G401 (cell line): ENCODE measurements at places on chromosomes 7 and 10.

DNA sequence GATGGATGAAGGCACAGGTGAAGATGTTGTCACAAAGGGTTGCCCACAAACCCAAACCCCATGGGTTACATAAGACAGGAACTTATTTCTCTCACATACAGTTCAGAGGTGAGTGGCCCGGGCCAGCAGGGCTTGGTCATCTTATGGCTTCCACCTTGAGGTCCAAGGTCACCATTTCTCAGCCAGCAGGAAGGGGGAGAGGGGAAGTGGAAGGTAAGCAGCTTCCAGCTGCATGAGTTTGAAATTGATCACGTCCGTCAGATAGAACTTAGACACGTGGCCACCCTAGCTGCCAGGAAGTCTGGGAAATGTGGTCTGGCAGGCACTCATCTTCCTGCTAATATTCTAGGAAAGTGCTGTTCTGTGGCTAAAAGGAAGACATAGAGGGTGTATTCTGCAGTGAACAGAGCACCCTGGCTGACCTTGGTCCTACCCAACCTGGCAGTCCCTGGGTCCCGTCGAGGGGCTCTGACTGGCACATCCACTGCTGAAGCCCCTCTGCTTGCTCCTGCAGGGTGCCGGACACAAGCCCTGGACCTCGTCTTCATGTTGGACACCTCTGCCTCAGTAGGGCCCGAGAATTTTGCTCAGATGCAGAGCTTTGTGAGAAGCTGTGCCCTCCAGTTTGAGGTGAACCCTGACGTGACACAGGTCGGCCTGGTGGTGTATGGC is 49.5 kb downstream of the VWA2 start:
- no peak for DNase-seq

- DNase-seq: no peak
Measured at GRCh38 chr10:13453896-13454295, 74.9 kb downstream of the BEND7 start.

DNA sequence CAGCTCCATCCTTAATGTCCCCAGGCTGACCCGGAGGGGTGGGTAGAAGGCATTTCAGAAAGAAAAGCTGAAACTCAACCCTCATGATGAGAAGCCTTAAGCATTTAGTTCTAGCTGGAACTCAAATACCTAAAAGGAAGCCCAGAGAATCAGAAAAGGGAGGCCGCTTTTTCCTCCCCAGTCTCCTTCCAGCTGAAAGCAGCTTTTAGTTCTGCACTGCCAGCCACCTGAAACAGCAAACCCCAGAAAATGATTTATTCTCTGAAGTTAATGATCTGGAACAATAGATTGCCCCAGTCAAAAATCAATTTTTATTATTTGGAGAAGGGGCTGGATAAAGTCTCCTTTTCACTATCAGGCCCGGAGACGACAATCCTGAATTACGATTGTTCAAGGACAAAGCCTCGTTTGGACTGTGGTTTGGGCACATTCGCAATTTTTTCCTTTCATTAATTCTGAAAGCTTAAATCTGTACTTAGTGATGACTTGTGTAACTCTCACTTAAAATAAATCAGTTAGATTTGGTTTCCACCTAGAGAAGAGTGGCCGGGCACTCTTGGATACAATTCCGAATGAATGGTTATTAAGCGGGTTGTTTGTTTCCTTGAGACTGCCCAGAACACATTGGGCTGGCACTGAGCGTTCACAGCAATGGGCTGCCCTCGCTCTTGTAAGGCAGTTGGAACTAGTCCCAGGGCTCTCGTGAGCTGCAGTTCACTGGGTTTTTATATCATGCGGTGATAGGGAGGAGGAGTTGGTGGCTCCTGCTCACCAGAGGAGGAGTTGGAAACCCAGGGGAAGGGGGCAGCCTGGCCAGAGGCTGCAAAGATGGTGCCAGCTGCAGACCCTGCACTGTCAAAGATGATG is 262.2 kb downstream of the CCSER2 start:
- no peak for DNase-seq

GRCh38 chr7:135204876-135205275 is 6.5 kb downstream of the WDR91 start:
- DNase-seq: no peak

- DNase-seq: peak; percentile 17
Measured at GRCh38 chr10:96512524-96513304, 1.0 kb downstream of the TLL2 start.

DNA sequence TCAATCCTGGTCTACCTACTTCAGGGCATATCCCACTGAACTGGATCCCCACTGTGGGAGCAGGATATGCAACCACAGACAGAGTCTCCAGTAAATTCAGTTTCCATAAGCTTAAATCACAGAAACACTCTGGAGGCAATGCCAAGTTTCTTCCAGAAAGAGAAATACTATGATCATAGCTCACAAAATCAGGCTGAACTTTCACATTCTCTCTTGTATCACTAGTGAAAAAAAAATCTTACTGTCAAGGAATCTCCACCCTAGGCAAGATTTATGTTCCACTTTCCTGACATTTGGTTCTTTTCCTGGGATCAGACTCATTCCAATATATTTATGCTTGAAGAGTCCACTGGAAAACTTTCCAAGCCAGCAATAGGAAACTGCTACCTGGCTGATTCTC is 749.0 kb downstream of the SUGCT start:
- no peak for DNase-seq

DNA sequence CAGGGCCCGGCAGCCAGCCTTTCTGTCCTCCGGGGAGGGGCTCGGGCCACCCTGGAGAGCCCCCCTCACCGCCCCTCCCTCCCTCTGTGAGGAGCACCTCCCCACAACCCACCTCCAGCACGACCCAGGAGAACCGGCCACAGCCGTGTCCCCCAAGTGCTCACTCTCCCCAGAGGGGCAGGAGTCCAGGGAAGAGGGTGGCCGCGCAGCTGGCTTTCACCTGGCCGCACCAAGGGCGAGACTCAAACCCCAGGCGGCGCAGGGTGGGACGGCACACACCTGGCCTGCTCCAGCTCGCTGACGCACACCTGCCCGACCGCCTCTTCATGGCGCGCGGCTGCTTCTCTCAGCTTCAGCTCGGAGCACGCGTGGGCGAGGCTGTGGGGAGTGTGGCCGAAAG is 73.4 kb downstream of the CFAP46 start:
- DNase-seq: no peak

- DNase-seq: peak; percentile 36
Measured at GRCh38 chr10:133325440-133326222, 11.1 kb downstream of the CALY start.

DNA sequence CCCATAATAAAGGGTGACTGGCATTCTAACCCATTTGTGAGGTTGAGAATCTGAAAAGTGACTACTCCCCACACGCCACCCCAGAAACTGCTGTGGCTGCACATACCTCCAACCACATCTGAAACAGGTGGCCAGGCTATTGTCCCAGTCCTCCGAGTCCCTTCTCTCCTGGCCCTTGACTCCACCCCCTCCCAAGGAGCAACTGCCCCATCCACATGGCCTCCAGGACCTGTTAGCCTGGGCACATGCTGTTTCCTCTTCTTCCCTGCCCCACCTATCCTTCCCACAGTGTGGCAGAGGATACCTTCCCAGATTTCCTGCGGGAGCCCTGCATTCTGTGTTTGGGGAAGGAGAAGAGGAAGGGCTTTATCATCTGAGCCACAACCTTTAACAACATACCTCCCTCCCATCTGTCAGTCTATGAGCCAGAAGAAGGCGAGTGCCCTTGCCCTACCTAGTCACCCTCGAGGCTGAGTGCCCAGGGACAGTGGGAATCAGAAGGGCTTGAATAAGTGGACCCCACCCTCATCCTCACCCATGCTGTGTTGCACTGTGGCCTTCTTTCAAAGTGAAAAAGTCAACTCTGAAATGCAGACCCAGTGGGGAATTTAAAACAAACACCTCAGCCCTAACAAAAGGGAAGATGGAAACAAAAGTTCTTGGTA is 11.9 kb downstream of the STEAP1B start:
- DNase-seq: no peak

DNA sequence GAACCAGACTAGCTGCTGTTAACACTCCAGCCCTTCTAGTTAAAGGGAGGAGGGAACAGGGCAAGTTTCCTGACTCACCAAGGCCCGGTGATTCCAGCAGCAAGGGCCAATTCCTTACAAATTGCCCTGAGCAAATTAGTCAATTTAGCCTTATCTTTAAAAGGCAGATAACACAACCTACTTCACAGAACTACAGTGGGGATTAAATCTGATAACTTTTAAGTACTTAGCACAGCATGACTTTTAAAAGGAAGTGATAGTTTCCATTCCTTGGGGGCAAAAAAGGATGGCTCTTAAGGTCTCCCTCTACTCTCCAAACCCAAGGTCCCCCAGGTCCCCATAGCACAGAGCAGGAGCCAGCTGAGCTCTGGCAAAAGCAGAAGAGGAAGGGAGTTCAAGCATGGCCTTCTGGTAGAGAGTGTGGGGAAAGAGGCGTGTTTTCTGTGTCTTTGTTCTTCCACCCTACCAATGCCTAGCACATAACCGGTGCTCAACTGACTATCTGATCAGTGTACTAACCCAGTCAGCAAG is 4.0 kb downstream of the CDCA7L start:
- DNase-seq: peak; percentile 17

- peak; percentile 55 for DNase-seq
Measured at GRCh38 chr7:38585572-38586354, 45.4 kb downstream of the AMPH start.

- DNase-seq: no peak
Measured at GRCh38 chr10:75202321-75203045, 8.1 kb upstream of the VDAC2 start.

- no peak for DNase-seq
Measured at GRCh38 chr10:117537436-117537903, 5.1 kb upstream of the EMX2 start.

DNA sequence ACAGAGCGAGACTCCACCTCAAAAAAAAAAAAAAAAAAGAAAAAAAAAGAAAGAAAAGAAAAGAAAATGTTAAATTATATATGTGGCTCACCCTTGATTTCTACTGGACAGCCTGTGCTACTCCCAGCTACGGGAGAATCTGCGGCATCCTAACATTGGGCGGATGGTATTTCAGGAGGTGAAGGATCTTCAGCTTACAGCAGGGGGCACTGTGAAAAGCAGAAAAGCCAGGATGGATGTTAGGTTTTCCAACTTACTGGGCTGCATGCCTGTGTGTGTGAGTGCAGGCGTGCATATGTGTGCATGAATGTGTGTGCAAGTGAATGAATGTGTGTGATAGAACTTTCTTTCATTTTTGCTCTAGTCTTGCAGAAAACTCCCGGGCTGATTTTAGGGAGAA is 1066.5 kb downstream of the TYW1 start:
- peak; percentile 3 for DNase-seq

- peak; percentile 85 for DNase-seq
Measured at GRCh38 chr10:73554721-73555120, 36.4 kb downstream of the USP54 start.

DNA sequence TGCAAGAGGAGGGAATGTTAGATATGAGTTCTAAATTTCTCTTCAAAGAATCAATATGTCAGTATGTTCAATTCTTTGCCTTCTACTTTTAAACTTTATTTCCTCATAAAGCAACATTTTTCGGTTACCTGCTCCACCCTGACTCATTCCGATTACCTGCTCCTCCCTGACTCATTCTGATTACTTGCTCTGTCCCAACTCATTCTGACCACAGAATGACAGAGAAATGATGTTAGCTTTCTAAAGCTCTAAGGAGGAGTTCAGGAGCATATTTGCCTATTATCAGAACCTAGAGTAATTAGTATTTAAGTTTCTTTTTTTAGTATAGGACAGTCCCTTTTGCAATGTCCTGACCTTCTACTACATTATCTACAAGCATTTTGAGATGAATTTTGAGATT is 24.5 kb upstream of the PPP1R9A start:
- DNase-seq: no peak

GRCh38 chr7:25787336-25787735 is 364.7 kb upstream of the NFE2L3 start:
- peak; percentile 48 for DNase-seq

DNA sequence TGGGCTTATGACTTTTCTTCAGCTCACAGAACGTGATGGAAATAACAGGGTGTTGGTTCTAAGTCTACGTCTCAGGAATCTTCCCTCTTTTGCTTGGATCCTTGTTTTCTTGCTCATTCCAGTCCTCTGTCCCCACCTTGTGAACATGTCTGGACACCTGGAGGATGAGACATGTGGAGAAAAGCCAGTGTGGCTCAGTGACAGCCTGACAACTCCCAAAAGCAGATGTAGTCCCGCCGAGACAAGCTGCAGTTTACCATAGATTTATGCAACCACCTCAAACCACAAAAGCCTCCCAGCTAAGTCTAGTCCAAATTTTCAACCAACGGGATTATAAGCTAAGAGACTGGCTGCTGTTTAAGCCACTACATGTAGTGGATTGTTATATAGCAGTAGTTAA is 476.1 kb downstream of the SH2D4B start:
- DNase-seq: no peak

- no peak for DNase-seq
Measured at GRCh38 chr10:1130226-1130625, 74.0 kb downstream of the WDR37 start.

DNA sequence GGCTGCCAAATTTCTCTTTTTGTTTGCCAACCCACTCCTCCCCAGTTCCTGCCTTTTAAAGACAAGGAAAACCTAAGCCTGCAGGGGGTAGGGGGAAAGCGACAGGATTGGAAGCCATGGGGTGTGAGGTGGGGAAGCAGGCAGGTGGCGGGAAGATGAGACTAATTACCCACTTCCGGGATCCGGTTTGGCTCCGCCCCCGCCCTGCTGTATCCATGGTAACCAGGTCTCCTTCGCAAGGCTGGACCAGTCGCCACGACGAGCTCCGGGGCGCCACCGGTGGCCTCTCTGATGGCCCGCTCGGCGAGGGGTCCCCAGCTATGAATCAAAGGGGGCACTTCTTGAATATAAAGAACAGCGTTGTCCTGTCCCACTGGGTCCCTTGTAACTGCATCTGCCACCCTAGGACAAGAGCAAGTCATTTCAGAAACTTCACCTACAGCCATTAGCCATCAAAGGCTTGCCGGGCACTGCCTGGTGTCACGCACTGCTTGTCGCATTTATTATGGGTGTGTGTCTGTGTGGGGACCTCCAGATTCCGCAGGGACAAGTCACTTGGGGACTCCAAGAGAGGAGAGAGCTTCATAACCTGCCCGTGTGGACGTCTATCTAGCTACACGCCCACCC is 55.4 kb upstream of the LMTK2 start:
- peak; percentile 22 for DNase-seq

DNA sequence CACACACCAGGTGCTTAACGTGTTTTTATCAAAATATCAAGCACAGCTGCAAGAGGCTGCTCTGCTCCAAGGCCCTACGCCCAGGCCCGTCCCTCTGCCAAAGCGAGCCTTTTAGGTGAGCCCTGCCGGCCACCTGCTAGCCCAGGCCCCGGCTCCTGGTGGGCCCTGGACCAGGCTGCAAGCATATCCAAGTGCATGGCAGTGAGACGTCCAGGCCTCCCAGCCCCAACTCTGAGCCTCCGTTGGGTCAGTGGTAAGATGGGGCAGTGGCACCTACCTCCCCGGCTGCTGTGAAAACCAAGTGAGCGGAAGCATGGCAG is 136.2 kb downstream of the LHPP start:
- no peak for DNase-seq
